8988T (cell line): ENCODE measurements at places on chromosomes 6 and 20.

GRCh38 chr6:125083684-125083990 lies 69.9 kb upstream of the TPD52L1 start:
- DNase-seq: no peak

DNA sequence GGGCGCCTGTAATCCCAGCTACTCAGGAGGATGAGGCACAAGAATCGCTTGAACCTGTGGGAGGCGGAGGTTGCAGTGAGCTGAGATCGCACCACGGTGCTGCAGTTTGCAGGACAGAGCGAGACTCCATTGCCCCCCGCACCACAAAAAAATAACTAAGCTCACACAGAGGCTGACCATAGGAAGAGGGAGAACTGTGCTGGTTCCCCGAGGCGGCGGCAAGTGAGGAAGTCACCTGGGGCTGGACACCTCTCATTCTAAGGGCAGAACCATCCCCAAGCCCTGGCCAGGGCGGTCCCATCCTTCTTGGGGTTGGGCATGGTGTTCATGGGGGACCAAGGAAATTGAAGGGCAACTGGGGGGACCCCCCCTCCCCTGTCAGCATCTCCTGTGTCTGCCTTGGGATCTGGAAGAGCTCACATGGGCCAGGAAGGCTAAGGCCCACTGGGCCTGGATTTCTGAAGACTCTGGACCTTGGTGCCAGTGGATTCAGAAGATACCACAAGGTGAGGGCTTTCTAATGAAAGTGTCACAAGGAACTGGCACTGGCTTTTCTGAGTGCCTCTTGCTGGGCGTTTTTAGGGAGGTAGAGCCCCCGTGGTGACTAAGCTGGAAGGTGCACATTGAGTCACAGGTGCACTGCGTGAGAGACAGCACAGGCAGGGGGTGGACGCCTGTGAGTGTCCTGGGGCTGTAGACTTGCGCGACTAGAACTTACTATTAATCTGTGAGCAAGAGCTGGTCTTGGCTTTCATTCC lies 11.5 kb downstream of the IRF4 start:
- DNase-seq: no peak

GRCh38 chr6:90412538-90413369 lies 116.1 kb upstream of the BACH2 start:
- no peak for DNase-seq

DNA sequence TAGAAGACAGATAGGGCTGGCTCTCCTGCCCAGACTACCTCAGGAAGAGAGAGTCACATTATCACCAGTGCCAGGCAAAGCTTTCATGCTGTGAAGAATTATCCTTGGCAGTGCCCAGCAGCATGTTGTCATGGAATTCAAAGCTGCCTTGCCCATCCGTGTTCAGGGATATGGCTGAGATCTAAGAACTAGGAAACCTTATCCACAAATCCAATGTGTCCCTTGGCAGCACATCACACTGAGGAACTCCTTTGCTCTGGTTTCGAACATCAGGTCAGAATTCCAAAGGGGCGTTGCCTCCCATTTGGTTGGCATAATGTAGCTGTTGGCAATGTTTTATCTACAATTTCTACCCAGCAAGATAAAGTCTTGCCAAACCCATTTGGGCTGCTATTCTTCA lies 52.7 kb downstream of the ADGRF1 start:
- DNase-seq: no peak

- DNase-seq: no peak
Observed at GRCh38 chr20:35607003-35607735, 8.5 kb upstream of the SPAG4 start.

GRCh38 chr6:148351309-148351708 lies 8.7 kb downstream of the SASH1 start:
- no peak for DNase-seq

DNA sequence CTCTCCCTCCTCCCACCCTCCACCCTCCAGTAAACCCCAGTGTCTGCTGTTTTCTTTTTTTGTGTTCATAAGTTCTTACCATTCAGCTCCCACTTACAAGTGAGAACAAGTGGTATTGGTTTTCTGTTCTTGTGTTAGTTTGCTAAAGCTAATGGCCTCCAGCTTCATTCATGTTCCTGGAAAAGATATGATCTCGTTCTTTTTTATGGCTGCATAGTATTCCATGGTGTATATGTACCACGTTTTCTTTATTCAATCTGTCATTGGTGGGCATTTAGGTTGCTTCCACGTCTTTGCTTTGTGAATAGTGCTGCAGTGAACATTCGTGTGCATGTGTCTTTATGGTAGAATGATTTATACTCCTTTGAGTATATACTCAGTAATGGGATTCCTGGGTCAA lies 42.7 kb upstream of the KCNG1 start:
- no peak for DNase-seq

DNA sequence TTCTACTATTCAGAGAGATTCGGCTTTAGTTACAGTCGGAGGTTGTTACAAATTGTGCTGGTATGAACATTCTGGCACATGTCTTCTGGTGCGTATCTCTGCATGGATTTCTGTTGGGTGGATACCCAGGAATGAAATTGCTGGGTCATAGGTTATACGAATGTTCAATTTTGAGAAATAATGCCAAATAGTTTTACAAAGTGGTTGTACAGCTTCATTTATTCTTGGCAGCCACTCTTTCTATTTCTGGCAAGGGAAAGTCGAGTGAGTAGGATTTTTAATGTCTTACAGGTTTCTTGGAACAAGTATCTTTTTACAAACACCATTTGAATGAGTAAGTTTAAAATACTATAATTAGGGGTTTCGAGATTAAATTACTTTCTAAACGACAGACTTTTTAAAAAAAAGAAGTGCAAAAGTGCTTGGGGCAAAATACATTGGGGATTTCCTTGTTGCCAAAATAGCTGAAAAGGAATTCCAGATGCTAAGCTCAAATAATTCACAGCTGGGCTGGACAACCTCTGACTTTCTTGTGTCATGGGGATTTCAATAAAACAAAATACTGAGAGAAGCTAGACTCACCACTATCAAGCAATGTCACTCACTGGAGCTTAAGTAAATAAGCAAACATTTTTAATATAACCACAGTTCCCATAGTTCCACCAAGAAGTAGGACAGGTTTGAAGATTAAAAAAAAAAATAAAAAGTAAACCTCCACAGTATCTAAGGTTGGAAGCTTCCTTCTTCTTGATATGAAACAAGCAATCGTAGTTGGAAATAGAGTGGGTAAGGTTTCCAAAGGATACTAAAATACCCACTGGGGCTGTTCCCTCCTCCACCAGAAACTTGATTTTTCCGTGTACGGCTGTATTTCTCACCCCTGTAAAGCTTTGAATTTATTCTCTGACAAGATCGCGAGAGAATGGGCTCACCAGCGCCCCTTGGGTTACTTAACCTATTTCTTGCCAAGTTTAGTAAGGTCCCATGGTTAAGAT lies 21.6 kb upstream of the GFOD1 start:
- no peak for DNase-seq

DNA sequence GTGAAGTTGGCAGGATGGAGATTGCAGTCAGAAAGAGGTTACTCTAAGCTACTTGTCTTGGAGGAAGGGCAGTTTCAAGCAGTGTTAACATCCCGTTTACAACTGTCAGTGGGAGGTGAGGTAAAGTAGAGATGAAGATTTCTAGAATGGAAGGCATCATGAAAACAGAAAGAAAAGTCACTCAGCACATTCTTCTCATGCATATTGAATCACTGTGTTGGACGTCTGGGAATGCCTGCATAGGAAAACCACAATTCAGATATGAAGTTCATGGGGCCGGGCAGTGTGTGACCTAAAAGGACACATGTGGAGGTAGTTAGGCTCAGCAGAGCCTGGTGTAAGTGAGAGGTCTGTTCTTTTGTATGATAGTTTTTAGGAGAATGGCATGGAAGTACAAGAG lies 73.5 kb upstream of the LAMP5 start:
- no peak for DNase-seq

DNA sequence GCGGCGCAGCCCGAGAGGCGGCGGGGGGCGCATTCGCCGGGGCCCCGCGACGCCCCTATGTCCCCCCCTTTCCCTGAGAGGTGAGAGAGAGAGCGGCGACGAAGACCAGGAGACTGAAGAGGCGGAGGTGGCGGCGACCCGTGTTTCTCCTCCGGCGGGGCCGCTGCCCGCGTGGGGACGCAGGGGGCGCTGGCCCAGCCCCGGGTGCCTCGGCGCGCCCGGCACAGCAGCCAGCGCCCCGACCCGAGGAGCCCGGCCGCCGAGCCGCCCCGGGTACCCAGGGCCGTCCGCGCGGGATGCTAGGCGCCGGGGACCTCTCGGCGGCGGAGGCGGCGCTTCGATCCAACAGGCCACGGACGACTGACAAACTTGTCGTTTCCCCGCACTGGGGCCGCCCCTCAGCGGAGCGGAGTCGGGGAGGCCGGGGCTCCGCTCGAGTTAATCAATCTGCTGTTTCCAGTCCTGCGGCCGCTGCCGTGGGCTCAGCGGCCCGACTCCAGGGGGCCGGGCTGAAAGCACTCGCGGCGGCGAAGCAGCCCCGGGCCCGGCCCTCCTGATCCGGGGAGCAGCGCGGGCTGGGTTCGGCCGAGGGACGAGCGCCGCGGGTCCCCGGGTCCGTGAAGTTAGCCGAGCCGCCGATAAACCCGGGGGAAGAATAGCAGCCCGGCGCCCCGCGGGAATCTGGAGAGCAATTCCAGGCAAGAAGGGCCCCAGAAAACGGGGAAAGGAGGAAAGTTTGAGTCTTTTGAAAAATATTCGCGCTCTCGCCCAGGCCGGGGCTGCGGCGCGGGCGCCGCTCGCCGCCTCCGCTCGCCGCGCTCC lies 631 bp downstream of the MDGA1 start:
- DNase-seq: peak; percentile 69

- DNase-seq: no peak
Observed at GRCh38 chr6:159119791-159120190, 49.4 kb upstream of the FNDC1 start.

DNA sequence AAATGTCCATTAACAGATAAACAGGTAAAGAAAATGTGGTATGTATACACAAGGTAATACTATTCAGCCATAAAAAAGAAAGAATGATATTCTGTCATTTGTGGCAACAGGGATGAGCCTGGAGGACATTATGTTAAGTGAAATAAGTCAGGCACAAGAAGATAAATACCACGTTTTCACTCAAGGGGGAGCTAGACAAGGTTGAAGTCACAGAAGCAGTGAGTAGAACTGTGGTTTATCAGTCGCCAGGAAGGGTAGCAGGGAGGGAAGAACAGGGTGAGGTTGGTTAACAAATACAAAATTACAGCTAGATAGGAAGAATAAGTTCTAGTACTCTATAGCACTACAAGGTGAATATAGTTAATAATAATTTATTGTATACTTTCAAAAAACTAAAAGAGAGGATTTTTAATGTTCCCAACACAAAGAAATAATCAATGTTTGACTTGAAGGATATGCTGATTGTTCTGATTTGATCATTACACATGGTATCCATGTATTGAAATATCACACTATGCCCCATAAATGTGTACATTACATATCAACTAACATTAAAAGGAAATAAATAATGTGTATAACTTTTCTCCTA lies 21.1 kb downstream of the RTN4IP1 start:
- DNase-seq: no peak

DNA sequence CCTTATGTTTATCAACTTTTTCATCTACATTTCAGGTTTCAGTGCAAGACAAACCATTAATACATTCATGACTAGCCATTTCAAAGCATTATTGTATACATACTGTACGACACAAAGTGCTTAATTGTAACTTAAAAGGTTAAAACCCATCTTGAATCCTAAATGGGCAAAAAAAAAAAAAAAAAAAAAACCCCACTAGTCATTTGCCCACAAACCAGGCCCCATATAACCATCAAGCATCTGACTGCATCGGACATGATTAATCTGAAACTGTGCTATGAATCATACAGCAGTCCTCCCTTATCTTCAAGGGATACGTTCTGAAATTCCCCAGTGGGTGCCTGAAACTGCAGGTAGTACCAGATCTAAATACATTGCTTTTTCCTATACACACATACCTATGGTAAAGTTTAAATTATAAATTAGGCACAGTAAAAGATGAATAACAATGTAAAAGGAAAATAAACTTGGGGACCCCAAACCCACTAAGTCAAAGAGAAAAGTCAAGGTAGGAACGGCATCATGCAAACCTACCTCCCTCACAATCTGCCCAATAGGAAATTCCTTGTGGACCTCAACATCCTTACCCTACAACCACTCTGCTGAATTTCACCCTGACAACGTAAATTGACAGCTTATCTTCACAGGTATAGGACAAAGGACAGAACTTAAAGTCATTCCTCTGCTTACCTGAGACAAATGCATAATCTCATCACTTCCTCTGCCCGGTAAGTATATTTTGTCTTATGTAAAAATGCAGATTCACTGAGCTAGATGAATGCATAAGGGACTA lies 14.3 kb downstream of the B4GALT5 start:
- DNase-seq: no peak

DNA sequence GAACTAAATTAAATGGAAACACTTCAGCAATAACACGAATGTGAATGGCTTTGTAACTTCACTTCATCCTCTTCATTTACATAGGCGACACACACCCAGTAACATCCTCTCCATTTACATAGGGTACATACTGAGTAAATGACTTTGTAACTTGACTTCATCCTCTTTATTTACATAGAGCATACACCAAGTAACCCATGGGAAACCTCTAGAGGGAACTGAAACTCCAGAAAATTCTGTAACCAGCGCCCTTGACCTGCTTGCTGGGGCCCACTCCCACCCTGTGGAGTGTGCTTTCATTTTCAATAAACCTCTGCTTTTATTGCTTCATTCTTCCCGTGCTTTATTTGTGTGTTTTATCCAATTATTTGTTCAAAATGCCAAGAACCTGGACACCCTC lies 81.6 kb upstream of the OPRM1 start:
- no peak for DNase-seq

GRCh38 chr6:63348836-63349235 lies 29.1 kb upstream of the LGSN start:
- DNase-seq: no peak

DNA sequence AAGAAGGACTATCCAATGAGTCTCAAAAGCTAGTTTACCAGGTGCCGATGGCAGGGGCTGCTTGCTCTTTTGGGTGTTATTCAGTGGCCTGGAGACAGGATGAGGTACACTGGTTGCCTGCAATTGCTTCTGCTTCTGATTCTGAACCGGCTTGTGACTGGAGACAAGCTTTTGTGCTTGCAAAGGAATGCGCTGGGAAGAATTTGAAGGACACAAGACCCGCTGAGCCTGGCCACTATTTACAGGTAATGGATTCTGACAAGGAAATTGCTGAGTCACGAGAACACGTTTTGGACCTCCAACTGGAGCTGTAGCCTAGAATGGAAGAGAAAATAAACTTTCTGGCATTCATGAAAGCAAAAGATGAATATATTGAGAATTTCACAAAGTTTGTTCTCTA lies 5.8 kb downstream of the AURKA start:
- DNase-seq: no peak

- DNase-seq: no peak
Observed at GRCh38 chr6:193773-194310, 98.4 kb upstream of the DUSP22 start.

DNA sequence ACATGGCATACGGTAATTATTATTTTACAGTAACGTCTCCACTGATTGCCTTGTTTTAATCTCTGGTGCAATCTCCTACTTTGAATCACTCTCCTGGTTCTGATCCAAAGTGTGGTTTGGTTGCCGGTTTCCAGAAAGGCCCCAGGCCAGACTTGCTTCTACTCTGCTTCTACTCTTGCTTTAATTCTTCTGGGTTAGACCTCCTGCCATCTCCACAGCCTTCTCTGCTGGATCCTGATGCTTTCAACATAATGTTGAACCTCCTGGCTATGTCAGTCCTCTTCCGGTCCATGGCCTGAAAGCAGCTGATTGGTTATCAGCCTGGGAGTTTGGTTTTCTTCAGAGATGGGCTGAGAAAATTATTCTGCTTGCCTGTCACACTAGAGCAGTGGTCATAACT lies 266.5 kb upstream of the RIMS1 start:
- no peak for DNase-seq

GRCh38 chr6:75126518-75126917 lies 79.3 kb downstream of the COL12A1 start:
- no peak for DNase-seq
